Brain pericyte (primary cell): ENCODE measurements at places on chromosomes 4 and X.

DNA sequence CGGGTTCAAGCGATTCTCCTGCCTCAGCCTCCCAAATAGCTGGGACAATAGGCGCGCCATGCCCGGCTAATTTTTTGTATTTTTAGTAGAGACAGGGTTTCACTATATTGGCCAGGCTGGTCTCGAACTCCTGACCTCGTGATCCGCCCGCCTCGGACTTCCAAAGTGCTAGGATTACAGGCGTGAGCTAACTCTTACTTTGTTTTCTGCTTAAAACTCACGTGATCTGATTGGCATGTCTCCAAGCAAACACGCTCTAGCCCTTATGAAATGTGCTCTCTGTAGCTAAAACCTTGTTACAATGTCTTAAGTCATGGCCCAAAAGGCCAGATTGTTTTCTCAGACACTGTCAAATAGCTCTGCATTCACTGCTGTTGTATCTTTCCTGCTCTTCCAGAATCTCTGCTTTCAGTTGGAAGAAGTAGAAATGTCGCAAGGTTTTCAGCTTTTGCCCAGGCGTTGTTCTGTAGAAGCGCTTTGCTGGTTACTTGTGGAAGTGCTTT lies 39.7 kb upstream of the OGT start:
- DNase-seq = no peak

- no peak for DNase-seq
These were observed 484.6 kb upstream of the INTU start for GRCh38 chr4:127148165-127148564.

DNA sequence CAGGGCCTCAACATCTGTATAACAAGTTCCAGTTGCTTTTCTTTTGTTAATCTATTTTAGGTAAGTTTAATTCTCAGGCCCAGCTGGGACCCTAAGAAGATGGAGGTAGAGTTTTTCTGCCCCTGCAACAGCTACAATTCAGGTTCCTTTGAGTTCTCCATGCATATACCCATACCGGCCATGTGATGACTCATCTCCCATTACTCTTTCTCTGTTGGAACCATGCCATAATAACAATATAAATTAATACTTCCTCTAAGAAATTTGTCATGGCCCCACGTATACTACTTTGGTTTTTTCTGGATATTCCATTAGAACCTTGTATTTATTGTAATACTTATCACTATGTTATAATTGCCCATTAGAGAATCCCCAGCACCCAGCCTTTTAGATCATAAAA lies 1.3 kb upstream of the INTU start:
- DNase-seq = no peak

- no peak for DNase-seq
These were observed 202.0 kb downstream of the PCDH19 start for GRCh38 chrX:100208076-100208475.
